Psoas muscle (tissue), 8 donors: ENCODE measurements at places on chromosomes 5 and 9. TPM values are rescaled to one million over a fixed set of nuclear protein-coding genes. Genes with fewer than 3 reads are reported as not detected.

Gene ARHGEF37
- total RNA-seq = 20.8 TPM

Gene TGFBI
- 28.9 TPM for total RNA-seq

Gene ANKRD55
- not detected for total RNA-seq

Gene FBP1
- 1.1 TPM for total RNA-seq

Gene GPR150
- 0.29 TPM for total RNA-seq
